ENCODE measurements at places on chromosomes 6 and 20.

GRCh38 chr6:137361701-137362100 lies 132.5 kb downstream of the OLIG3 start:
- DNase-seq = no peak

- no peak for DNase-seq
Observed at GRCh38 chr6:43699564-43700186, 12.1 kb upstream of the MRPS18A start.

DNA sequence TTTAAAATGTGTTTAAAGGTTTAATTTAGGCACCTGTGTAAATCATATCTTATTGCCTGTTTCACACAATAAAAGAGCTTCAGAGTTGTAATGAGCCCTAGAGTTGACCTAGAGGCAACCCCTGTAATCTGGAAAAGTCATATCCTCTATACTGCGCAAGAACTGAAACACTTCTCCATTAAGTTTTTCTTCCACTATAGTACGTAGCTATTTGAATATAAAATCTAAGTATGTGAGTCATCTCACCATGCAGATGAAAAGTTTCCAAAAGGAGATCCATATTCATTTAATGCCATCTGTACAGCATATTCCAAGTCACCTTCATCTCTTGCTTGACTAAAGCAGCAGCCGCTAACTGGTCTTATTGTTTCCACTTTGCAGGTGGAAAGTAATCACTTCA lies 26.0 kb upstream of the TAAR1 start:
- no peak for DNase-seq

DNA sequence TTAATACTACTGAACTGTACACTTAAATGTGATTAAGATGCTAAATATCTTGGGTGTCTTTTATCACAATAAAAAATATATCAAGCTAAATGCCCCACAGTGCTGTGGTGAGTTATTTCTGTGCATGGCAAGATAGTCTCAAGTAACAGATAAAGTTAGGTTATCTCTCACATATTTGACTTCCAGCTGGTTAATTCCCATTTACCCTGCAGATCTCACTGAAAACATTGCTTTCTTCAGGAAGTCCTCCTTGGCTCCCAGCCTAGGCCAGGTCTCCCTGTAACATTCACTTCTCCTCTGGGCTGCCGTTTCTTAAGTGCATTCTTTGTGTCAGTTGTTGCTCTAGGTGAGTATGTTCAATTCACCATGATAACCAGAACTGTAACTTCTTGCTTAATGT lies 59.1 kb downstream of the SLC22A1 start:
- no peak for DNase-seq

- no peak for DNase-seq
Observed at GRCh38 chr6:9205645-9206044, 770.3 kb upstream of the SLC35B3 start.

- DNase-seq = peak; percentile 45
Observed at GRCh38 chr6:139029470-139030227, 1.1 kb downstream of the ABRACL start.
